IPS DF 19.7 (cell line): ENCODE measurements at places on chromosomes 12 and 14.
A peak's percentile ranks its signal among the peaks of the same experiment; 100 is the strongest.

DNA sequence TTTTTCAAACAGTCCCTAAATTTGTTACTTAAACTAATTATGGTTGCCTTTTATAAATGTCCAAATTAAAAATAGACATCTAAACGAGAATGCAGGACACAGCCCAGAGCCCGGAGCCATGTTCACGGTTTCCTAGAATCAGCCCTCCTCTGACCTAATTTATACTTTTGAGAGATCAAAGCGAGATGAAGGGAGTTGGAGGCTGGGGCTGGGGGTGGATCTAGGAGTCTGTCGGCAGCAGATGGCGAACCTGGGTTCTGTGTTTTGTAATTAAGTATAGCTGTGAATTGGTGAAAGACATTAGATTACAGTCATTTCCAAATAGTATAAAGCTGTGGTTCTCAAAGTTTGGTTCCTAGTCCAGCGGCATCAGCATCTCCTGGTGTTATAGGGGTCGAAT is 210.1 kb downstream of the SLC41A2 start:
- no peak for DNase-seq

GRCh38 chr12:92597997-92598396 is 104.8 kb upstream of the PLEKHG7 start:
- no peak for DNase-seq

DNA sequence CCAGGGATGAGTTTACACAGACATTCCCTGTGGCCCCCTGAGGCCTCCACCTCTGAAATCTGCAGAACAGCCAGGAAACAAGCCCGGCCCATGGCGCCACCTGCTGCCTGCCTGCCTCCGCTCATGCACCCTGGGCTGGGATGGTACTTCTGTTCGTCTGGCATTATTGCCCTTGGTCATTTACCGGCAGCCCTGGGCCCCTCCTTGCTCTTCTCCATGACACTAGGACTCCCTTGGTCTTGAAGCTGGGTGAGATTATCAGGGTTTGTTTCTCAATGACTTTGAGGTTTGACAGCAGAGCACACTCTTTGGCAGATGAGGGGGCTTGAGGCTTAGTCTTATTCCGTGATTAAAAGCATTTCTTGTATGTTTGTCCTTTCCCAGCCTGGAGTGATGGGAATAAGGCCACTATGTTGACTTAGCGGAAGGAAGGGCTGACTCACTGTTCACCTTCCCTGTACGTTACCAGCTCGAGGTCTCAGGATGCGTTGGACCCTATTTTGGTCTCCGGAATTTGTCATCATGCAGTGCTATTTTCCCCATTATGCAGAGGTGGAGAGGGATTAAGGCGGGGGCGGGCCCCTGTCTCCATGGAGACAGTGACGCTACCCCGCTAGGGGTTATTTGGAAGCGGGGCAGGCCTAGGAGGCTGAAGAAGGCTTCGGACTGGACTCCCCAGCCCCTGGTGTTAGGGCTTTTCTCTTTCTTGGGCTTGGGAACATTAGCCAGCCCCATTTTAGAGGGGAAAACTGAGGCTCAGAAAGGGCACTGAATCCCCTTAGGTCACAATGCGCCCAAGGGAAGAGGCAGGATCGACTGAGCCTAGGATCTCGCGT is 706 bp upstream of the PEX5 start:
- peak; percentile 61 for DNase-seq

DNA sequence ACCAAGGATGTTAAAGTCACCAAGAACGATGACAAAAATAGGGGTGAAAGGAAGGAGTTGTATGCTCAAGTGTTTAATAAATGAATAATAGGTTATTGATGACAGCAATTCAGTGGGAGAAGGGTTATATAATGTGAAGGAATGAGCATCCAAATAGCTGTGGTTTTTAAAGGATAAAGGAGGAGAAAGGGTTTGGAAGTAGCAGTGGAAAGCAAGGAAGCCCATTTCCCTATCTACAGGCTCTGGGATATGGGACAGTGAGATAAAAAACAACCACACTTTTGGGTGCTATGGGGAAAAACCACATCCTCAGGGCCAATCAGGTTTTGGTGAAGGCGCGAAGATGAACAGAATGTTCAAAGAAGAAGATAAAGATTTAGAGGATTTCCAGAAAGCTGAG is 258.6 kb downstream of the ZFP36L1 start:
- no peak for DNase-seq

GRCh38 chr14:48349689-48350088 is 674.3 kb upstream of the MDGA2 start:
- no peak for DNase-seq

DNA sequence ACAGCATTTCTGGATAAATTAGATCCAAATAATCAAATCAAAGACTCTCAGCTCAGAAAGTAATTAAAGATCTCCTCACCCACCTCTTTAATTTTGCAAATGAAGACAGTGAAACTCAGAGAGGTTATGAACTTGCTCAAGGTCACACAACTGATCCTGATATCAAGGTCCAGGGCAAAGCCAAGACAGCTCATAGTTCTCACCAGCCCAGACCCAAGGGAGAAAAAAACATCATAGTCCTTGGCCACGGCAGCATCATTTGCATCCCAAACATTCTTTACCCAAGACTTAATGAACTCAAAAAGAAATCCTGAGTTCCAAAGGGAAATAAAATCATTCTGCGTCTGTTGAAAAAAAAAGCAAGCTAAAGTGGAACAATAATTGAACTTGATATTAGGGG is 112.1 kb downstream of the DAD1 start:
- DNase-seq, result no peak

- DNase-seq, result no peak
Observed at GRCh38 chr14:59918824-59919569, 947 bp upstream of the LRRC9 start.

- DNase-seq, result no peak
Observed at GRCh38 chr12:124289634-124290600, 5.0 kb upstream of the RFLNA start.

DNA sequence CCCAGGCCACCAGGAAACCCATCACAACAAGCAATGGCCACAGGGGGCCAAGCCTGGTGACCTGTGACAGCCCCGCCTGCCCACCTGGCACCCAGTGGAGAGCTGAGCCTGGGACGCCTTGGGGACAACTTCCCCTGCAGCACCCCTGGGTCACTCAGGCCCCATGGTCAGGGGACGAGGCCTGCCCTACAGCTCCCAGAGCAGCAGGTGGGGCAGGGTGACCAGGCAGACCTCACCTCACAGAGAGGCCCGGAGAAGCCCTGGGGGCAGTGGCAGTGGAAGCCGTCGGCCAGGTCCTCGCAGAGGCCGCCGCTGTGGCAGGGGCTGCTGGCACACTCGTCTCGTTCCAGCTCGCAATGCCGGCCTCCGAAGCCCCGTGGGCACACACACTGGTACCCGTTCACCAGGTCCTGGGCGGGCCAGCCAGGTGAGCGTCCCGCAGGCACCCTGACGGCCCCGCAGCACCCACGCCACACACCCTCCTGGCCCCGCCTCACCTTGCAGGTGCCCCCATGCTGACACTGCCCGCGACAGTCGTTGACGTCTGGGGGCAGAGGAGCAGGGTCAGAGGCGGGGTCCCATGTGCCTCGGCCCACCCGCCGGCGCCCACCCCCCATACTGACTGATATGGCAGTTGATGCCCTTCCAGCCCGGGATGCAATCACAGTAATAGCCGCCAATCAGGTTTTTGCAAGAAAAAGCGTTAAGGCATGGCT is 18.1 kb downstream of the JAG2 start:
- DNase-seq, result no peak

GRCh38 chr12:68509242-68509641 is 101.5 kb upstream of the RAP1B start:
- no peak for DNase-seq

DNA sequence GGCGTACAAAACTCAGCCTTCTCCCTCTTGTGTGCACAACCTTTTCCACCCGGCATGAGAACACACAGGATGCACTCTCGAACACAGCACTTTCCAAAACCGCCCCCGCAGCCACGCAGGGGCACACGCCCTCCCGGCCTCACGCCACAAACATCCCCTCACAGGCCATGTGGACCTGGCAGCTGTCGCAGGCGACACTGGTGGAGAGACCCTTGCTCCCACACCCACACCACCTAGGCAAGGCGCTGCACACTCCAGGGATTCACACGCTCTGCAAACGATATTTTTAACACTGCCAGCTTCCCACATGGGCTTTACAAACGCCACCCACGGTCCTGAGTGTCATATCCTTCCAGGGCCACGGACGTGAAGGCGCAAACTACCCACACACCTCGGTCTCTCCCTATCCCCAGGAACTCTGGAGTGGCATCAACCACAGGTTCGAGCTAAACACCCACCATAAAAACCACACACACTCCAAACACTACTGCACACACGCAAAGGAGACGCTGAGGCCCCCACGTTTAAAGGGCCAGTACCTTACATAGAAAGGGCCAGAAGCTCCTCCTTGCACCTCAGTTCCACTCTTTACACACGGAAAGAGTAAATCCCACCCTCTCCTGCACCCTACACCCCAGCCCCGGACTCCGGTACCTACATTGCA is 12.4 kb upstream of the ITGB7 start:
- no peak for DNase-seq

DNA sequence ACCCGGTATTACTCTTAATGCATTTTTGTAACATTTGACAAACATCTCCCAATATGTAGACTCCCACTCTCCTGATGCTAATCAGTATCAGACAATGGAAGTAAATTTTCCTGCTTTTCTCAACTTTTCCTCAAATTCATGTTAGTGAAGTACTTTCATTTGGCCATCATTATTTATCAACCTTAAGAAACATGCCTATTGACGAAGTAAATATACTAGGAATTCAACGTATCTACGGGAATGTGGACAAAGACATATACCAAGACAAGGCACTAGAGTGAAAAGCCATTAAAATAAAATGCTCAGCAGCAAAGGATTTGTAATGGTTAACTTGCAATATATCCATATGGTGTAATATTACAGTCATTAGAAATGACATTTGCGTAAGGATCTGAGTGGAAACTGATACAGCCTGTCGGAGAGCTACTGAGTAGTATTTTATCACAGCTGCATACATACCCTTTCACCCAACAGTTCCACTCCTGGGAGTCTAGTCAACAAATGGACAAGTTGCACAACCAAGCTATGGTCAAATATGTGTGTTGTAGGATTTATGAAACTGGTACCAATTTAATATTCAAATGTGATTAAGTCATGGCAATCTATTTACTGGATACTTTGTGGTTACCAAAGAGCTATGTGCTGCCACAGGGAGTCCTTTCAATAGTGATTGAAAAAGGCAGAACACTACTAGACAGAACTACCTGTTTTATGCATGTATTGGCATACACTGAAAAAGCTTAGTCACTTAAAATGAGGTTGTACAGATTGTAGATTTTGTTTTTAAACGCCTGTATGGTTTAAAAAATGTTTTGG is 26.5 kb downstream of the NUDT4 start:
- no peak for DNase-seq

- DNase-seq, result peak; percentile 30
Observed at GRCh38 chr12:91272461-91273063, 89.9 kb upstream of the DCN start.

GRCh38 chr12:108457006-108457733 is 57.9 kb upstream of the FICD start:
- peak; percentile 71 for DNase-seq

- no peak for DNase-seq
Observed at GRCh38 chr12:128687851-128688250, 135.9 kb downstream of the SLC15A4 start.

- no peak for DNase-seq
Observed at GRCh38 chr14:52325126-52325525, 11.0 kb downstream of the PTGER2 start.

GRCh38 chr12:49838973-49839633 is 3.8 kb downstream of the BCDIN3D start:
- DNase-seq, result no peak

DNA sequence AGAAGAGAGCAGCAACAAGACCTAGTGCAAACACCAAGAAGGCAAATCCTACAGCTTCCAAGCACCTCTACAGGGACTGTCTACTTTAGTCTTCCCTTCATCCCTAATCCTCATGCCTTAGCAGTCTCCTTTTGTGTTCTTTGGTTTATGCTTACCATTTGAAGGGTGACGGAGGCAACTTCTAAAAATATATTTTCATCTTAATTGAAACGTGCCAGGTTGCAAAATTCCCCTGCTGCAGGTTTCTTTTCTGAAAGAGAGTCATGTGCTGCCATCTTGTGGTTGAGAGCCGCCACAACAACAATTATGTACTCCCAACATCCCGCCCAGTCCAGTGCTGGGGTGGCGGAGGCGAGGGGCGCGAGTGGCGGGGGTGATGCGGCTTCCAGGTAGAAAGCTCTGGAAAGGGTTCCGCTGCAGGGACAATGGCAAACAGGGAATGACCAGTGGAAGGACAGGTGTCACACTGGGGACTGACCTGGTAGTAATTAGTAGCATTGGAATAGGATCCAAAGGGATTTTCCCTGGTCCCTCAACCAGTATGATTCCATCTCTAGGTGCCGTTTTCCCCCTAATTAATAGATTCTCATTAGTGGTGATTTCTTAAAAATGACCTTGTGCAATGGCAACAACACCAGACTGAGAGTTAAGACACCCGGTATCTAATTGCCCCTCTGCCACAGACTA is 80.3 kb upstream of the GNG2 start:
- no peak for DNase-seq

- no peak for DNase-seq
Observed at GRCh38 chr12:51108136-51108535, 24.7 kb upstream of the CSRNP2 start.

GRCh38 chr14:100476012-100476822 is 111.0 kb downstream of the BEGAIN start:
- DNase-seq, result no peak

DNA sequence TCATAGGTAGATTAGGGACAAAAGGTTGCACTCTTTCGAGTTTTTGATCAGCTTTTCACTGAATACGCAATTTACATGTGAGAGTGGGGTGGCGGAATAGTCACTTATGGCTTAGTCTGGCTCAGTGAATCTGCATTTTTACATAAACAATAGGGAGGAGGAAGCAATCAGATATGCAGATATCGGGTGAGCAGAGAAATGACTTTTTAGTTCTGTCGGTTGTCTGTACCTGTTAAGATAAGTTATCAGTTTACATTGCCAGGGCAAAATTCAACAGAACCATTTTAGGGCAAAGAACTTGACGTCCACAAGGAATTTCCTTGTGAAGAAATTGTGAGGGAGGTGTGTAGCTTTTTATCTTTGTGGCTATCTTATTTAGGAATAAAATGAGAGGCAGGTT is 15.4 kb upstream of the EGLN3 start:
- no peak for DNase-seq

DNA sequence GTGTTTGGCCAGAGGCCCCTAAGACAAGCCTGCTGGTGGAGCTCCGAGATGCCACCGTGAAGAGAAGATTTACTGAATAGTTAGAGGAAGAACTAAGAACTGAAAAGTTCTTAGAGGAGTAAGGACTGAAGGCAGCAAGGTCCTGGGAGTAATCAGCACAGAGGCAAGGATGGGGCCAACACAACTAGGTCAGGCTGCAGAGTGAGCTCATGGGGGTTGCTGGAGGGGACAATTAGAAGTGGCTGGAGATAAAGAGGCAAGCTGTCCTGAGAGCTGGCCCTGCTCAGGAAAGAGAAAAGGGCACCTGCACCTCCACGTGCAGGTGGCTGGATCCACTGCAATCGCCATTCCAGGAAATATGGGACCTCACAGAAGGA is 52.7 kb downstream of the NFKBIA start:
- no peak for DNase-seq

- no peak for DNase-seq
Observed at GRCh38 chr12:49030714-49031572, 12.4 kb upstream of the PRKAG1 start.

GRCh38 chr14:59630288-59630963 is 53.8 kb upstream of the CCDC175 start:
- no peak for DNase-seq
